ENCODE measurements at places on chromosomes 5 and 9.

GRCh38 chr9:93134015-93134739 lies at the start of gene NINJ1:
Gene NINJ1 (minus strand): TSS chr9:93134251. CDS start chr9:93134217, 34 bp downstream.
- DNase-seq = peak; percentile 96

DNA sequence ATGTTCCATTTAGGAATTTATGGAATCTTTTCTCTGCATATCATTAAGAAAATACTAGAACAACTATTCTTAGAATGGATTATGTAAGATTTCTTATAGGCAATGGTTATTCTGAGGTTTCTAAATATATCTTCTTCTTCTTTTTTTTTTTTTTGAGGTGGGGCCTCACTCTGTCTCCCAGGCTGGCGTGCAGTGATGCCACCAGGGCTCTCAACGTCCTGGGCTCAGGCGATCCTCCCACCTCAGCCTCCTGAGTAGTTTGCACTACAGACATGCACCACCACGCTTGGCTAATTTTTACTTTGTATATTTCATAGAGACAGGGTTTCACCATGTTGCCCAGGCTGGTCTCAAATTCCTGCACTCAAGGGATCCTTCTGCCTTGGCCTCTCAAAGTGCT lies 137.2 kb downstream of the SREK1 start:
- no peak for DNase-seq

- DNase-seq = no peak
Observed at GRCh38 chr5:89071941-89072331, 189.0 kb upstream of the MEF2C start.

DNA sequence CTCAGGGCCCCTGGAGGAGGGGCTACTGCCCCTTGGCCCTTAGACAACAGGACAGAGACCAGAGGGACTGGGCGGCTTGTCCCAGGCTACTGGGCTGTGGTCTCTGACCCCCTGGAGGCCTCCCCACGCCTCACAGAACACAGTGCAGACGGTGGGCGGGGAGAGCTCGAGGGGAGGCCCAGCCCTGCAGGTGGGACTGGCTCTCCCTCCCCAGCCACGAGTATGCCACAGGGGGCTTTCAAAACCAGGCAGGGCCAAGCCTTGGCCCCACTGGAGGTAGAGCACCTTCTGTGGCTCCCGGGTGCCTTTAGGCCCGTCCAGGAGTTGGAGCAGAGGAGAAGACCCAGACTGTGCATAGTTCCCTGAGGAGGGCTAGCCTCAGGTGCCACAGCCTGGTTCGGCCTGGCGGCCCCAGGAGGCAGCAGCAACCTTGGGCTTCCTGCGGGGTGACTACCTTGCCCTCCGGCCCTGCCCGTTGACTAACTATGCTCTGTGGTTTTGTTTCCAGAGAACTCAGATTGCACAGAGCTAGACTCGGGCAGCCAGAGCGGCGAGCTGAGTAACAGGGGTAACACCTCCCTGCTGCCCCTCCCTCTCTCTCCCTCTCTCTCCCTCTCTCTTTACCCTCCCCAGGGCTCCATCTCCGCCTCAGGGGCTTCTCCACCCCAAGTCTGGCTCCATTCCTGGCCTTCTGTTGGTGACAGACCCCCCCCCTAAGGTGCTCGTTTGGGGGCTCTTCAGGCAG lies 15.5 kb downstream of the CARD19 start:
- peak; percentile 49 for DNase-seq

DNA sequence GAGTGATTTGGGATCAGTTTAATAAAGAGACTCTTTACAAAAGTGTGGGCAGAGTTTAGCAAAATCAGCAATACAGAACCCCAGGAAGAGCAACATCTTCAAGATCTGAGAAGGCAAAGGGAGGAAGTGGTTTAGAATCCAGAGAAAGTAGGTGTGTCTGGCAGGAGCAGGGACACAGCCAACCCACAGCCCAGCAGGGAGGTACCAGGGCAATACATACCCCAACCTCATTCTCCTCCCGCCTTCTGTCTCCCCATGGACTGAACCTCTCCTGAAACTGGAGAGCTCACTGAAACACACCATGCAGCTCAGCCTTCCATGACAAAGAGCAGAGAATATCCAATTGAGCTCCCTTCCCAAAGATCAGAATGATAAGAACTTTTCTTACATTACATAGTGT lies 283.4 kb downstream of the PRELID2 start:
- DNase-seq = no peak

DNA sequence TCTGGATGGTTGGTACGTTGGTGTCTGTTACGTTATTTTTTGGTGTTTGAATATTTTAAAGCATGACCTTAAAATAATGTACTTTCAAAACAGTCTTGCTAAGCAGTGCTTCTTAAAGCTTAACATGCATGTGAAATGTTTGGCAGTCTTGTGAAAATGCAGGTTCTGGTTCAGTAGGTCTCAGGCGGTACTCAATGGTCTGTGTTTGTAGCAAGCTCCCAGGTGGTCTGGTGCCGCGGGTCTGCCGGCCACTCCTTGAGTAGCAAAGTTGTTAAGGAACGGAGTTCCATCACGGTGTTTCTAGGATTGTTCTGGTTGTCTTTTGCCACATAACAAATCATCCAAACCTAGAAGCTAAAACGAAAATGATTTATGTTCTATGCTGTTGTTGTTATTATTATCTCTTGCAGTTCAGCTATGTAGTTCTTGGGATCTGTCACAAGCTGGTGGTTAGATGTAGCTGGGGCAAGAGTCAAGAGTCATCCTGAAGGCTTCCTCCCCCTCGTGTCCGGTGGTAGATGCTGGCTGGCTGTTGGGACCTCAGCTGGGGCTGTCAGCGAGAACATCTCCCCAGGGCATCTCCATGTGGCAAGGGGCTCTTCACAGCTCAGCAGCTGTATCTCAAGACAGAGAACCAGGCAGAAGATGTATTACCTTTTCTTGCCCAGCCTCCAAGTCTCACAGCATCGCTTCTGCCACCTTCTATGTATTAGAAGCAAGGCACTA lies 186.8 kb downstream of the PALM2AKAP2 start:
- no peak for DNase-seq

DNA sequence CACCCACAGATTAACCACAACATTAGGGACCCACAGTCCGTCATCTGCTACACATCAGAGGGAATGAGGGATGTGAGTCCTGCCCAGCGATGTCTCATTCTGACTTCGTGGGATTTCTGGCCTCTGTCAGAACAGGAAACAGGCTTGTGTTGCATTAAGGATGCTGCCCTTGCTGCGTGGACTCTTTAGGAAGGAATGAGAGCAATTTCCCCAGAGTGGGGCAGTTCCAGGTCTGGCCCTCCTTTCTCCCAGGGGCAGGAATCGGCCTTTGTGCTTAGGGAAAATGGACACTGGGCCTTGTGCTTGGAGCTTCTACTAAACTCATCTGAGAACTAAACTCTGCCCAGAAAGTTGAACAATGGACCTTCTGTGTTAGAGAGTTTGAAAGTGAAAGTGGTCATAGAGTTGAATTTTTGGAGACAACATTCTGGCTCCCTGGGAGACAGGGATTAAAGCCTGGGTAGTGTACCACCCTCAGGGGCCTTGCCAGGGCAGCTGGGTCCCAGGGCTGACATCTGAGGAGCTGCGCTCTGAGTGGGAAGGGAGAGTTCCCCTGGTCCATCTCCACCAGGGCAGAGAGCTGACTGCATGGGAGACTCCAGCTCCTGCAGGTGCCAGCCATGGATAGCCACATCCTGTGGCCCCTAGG lies 37.8 kb upstream of the S1PR3 start:
- DNase-seq = no peak

DNA sequence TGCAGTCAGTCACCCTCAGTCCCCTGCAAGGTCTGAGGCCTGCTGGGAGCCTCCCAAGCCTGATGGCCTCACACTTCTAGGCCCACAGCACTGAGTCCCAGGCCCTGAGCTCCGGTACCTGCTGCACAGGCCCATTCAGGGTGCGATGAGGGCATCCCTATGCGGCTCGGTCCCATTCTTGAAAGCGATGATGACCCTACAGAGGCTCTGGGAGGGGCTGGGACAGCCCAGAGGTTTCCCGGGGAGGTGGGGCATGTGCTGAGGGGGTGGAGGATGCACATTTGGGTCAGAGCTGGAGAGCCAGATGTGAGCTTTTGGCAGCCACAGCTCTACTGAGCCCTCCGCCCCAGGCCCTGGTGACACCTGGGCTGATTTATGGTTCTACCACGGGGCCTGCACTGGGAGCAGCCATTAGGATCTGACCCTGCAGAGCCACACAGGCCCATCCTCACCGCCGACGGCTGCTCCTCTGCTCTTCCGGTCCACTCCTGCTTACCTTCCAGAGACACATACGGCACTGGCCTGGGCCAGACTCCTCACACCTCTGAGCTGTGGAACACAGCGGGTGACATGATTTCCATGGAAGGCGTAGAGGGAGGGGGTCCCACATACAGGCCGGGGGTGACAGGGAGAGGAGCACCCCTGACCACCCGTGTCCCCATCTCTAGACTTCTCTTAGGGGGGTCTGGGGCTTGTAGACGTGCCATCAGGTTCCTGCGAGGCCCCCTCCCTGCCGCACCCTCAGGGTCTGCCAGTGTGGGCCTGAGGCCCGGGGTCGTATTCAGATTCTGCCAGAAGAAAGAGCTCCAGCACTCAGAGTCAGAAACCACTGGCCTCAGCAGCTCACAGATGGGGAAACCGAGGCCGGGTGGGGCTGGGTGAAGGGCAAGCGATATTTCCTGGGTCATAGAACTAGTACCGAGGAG lies 53.4 kb downstream of the COL23A1 start:
- DNase-seq = no peak

- DNase-seq = no peak
Observed at GRCh38 chr9:131677049-131677443, 62.8 kb downstream of the RAPGEF1 start.

DNA sequence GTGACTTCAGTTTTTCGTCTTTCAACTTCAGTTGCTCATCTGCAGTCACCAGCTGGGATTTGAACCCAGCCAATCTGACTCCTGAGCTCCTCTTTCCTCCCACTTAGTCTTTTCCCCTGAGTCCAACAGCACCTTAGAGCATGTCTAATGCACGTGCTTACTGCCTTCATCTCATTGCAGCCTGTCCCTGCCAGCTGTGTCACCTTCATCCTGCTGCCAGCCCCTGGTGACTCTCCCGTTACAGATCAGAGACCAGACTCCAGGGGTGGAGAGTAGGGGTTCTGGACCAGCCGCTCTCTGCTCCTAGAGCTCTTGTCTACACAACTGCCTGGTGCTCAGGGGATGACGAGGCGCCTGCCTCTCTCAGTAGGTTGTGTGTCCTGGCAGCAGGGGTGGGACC lies 132.9 kb upstream of the LMX1B start:
- DNase-seq = no peak

- no peak for DNase-seq
Observed at GRCh38 chr9:16879416-16879815, 8.9 kb upstream of the BNC2 start.

- DNase-seq = no peak
Observed at GRCh38 chr9:136372561-136373299, 739 bp downstream of the CARD9 start.

DNA sequence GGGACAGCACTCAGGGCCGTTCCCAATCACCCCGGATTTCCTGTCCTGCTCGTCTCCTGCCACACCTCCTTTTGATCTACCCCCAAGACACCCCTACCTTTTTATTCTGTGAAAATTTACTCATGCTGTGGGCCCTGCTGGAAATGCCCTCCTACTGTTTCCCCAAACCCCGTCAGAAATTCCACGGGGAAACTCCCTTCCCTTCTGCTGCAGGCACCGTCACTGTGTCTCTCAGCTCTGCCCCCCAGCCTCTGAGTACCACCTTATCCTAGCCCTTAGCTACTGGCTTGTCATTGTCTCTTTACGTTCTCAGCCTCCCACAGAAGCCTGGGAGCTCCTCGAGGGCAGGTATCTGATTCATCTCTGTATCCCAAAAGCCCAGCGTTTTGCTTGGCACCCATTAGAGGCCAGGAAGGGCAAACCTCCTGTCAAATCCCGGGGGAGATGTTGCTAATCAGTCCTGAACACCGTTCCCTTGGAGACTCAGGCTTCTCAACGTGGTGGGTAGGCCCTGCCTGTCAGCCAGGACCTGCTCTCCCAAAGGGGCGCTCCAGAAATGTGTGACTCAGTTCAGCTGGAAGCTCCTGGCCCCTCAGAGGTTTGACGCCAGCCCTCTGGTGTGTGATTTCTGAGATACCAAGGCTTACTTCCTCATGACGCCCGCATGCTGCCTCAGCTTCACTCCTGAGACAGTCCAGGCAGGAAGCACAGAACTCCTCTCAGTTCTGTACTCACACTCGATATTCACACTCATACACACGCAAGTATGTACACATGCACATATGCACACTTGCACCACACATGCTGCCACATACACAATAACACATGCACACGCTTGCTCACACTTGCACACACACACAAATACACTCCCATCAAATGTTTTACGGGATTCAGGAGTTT lies 50.7 kb upstream of the GRHPR start:
- no peak for DNase-seq

DNA sequence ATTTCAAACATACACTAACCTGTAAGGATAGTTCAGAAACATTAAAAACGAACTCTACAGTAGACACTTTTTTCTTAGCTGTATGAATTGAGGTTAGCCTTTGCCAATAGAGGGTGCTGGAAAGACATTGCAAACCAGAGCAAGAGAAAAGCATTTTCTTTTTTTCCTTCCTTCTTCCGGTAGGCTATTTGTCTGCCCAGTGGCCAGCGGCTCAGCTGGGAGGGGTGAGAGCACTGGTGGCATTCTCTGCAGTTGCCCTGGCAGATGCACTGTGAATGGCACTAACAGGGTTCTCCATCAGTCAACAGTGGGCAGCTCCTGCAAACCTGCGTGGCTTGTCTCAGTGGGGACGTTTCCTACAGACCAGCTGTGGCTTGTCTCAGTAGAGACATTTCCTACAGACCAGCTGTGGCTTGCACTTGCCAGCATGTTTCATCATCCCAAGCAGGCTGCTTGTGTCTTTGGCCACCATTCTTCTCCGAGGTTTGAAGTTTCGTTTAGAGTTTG lies 984.5 kb upstream of the CDH18 start:
- DNase-seq = no peak

DNA sequence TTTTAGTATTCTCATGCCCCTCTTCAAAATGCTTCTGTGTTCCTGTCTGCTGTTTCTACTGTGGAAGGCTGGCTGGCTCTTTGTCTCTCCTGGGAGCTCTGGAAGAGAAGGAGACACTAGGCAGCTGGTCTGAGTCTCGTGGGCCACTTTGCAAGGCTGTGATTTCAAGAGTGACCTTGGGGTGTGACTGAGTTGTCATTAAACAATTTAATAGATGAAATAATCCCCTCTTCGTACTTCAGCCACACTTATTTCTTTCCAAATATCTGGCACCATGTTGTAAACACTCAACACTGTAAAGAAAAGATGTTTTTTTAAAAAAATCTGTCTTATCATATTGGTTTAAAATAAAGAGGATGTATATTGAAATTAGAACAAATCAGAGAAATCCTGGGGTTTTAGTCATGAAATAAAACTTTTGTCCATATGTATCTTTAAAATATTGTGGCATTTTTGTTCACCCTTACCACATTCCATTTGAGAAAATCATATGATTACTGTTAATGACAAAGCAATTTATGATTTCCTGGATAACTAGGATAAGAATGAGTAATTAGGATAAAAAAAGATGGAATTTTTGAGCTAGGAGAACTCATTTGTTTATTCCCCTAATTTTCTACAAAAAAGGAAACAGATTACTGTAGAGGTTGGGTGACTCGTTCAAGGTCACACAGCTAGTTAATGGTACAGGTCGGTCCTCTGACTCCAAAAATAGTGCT lies 200.8 kb downstream of the MAT2B start:
- DNase-seq = no peak

GRCh38 chr5:178468196-178468685 lies 122.0 kb downstream of the COL23A1 start:
- peak; percentile 24 for DNase-seq

- DNase-seq = no peak
Observed at GRCh38 chr9:134299883-134300282, 26.4 kb upstream of the RXRA start.
